GM04504 (cell line): ENCODE measurements at places on chromosomes 11 and 22.

DNA sequence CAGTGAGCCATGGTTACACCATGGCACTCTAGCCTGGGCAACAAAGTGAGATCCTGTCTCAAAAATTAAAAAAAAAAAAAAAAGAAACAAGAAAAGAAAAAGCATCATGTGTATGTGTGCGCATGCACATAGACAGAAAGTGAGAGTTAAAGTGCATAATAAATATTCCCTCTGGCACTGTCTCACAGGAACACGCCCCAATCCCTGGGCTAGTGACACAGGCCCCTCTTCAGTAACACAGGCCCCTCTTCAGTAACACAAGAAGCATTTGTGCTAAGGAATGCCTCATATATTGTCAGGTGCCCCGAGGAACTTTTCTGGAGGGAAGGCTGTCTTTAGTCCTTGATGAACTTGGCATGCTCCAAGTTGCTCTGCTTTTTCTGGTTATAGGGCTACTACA is 57.5 kb downstream of the RPL27A start:
- DNase-seq, result no peak

- DNase-seq, result no peak
Measured at GRCh38 chr11:95776859-95777258, 12.7 kb downstream of the FAM76B start.

GRCh38 chr11:70131606-70132190 is 53.6 kb downstream of the ANO1 start:
- DNase-seq, result no peak

GRCh38 chr11:16841984-16842383 is 103.5 kb downstream of the C11orf58 start:
- DNase-seq, result no peak

DNA sequence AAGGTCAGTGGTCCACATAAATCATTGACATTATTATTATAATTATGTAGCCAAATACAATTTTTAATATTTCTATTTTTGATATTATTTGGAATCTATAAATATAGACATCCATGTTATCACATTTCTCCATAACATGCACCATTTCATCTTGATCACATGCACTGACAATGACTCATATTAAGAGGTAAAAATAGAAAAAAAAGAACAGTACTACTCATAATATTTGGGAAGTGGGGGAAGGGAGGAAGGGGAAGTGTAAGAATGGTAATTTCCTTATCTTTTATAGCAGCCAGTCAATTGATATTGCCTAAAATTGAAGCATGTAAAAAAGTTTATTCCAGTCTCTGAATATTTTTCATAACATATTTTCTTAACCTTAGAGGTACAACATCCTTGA is 72.3 kb downstream of the ADM start:
- no peak for DNase-seq

- DNase-seq, result no peak
Measured at GRCh38 chr11:13324141-13324540, 46.6 kb downstream of the BMAL1 start.

GRCh38 chr22:17842386-17842785 is 68.1 kb upstream of the BID start:
- no peak for DNase-seq

DNA sequence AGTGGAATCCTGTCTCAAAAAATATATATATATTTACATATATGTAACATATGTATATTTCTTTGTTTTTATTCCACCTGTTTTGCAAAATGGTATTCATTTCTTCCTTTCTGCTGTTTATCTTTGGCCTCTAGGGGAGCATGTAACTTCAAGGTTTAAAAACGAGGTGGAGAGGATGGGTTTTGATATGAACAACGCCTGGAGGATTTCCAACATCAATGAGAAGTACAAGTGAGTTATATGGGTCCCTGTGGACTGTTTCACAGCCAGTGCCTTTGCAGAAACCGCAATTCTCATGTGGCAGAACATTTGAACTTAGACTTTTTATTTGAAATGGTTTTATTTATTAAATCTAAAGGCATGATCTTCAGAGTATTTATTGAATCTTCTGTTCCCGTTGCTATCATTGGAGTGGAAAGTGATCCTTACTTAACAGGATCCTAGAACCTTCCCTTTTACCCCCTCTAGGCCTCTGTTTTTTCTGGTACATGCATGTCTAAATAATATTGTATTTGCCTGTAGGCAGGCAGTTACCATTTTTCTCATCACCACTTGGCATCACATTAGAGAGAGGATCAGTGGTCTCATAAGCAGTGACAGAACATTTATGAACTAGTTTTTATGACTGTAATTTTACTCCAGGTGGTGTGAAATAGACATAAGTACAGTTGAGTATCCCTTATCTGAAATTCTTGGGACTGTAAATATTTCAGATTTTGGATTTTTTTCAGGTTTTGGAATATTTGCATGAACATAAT is 81.5 kb upstream of the HORMAD2 start:
- DNase-seq, result no peak

GRCh38 chr22:45891021-45891421 is 85.9 kb downstream of the WNT7B start:
- no peak for DNase-seq

GRCh38 chr11:78752494-78752893 is 177.8 kb upstream of the NARS2 start:
- no peak for DNase-seq

DNA sequence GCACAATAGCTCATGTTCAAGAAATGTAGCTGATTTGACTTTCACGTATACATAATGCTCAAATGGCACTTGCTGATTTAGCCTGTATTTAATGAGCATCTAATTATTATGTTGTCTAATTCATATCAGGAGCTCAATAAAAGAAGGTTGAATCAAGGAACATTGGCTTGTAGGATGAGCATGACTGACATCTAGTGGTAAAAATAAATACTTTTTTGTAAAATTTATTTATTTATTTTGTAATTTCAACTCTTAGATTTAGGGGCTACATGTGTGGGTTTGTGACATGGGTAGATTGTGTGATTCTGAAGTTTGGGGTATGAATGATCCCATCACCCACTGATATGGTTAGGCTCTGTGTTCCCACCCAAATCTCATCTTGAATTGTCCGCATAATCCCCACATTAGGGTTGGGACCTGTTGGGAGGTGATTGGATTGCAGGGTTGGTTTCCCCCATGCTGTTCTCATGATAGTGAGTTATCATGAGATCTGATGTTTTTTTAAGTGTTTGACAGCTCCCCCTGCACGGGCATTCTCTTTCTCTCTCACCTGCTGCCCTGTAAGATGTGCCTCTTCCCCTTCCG is 1.7 kb upstream of the OR52E5 start:
- DNase-seq, result no peak

- DNase-seq, result no peak
Measured at GRCh38 chr11:117903505-117904382, 25.5 kb downstream of the TMPRSS13 start.

DNA sequence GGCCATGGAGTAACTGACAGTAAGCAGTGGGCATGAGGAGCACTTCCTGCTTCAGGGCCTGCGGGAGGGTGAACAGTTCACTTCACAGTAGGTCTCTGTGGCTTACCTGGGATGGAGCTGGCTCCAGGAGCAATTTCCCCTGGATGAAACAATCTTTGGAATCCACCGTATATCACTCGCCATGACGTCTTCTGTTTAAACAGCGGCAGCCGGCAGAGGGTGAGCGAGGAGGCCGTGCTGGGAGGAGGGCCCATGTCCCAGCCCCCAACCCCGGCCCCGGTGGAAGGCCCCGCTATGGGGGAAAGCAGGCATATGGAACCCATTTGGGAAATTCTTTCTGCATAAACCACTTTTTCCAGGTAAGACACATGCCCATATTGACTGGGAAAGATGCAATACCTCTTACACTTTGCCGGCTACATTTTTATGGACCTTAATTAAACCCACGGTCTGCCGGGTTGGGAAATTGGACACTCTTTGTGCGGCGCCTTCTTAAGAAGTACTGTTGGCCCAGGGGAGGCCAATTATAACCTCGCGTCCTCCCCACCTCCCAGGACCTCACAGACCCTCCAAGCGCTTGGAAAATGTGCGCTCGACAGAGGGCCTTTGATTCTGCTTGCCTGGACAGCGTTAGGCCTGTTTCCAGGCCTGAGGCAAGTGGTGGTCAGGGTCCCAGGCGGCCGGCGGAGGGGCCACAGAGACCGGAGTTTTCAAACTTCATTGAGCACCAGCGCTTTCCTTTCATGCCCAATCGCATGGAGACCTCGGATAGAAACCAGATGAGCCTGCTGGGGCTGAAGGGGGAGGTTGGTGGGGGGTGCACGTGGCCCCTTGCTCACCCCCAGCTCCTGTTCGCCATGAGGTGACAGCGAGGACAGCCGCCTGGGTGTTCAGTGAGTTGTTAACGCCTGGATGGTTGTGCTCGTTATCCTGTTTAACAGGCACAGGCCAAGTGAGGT is 40.4 kb downstream of the SMIM38 start:
- DNase-seq, result no peak

- no peak for DNase-seq
Measured at GRCh38 chr11:128694618-128695481, 978 bp downstream of the FLI1 start.

DNA sequence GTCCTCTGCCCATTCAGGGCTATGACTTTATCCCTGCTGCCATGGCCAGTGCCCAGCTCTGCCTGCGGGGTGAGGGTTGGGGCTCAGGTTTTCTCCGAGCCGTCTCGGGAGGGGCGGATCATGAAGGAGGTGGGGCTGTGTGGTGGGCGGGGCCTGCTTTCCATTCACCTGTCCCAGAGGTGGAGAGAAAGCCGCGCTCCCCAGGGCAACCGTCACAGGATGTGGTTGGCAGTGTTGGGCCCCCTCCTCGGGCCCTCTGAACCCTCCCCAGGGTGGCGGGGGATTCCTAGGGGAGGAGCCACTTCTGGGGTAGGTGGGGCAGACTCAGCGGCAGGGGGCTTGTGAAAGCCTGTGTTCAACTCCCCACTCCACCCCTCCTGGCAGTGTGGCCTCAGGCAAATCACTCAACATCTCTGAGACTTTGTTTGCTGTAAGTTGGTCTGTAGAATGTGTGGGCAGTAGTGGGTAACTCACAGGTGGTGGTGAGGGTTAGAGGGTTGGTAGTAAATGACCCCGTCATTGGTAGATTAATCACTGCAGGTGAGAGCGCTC is 50.3 kb downstream of the CD6 start:
- no peak for DNase-seq

DNA sequence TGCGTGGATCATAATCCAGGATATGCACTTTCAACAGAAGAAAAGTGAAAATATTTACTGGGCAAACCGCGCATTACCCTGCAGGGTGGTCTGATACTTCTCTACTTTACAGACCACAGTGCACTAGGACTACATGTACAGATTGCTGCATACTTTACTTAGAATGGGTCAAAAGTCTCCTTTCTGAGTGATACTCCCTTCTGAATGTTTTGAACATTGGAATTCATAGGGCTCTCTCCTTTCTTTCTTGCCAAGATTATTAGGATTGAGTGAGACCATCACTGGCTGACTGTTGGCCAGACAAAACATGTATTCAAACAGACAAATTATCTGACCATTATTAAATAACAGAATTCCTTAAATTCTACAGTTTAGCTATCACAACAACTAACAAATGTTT is 6.6 kb upstream of the FIBIN start:
- DNase-seq, result no peak

DNA sequence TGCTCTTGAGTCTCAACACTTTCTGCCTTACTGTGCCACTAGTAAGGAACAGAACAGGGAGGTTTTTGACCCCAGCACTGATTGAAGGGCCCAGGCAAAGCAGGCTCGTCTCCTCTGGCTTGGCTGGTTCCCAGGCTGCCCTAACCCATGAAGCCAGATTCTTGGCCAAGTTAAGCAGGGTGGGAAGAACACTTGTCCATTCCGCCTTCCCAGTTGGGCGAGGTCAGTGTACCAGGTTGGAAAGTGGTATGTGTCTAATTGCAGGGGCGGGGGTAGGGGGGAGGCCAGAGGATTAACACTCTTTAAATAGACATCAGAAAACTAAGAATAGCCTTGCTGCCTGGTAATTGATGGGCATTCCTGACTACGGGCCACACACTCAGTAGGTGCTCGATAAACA is 14.4 kb downstream of the TIMP3 start:
- DNase-seq, result no peak

- DNase-seq, result no peak
Measured at GRCh38 chr11:132060567-132060966, 690.2 kb downstream of the NTM start.

- DNase-seq, result no peak
Measured at GRCh38 chr11:77179681-77180080, 51.6 kb downstream of the MYO7A start.

- DNase-seq, result peak; percentile 80
Measured at GRCh38 chr11:75565221-75565814, 3.3 kb downstream of the SERPINH1 start.

DNA sequence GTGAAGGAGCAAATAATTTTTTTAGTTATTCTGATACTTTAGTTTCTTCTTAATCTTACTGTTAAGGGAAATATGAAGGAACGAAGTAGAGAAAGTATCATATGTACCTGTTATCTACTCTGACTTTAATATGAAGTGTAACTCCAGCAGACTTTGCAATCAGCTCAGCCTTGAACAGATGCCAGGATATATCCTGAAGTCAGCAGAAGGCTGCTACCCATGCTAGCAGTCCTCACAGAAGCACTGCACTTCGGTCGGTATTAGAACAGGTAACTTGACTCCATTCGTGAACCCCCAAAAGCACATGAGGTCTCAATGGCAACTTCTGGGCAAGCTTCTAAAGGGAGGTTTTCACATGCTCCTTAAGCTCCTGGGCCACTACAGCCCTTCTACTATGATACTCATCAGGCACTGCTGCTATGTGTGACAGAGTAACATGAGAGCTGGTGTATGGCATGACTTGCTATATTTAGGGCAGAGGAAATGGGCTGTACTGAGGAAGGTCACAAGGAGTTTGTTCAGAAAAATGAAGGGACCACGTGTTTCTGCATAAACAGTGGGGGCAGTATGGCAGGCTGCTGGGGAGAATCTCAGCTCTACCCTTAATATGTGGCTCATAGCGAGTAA is 344.1 kb downstream of the SOX6 start:
- DNase-seq, result no peak

- no peak for DNase-seq
Measured at GRCh38 chr11:118574636-118575035, 2.4 kb downstream of the ARCN1 start.

DNA sequence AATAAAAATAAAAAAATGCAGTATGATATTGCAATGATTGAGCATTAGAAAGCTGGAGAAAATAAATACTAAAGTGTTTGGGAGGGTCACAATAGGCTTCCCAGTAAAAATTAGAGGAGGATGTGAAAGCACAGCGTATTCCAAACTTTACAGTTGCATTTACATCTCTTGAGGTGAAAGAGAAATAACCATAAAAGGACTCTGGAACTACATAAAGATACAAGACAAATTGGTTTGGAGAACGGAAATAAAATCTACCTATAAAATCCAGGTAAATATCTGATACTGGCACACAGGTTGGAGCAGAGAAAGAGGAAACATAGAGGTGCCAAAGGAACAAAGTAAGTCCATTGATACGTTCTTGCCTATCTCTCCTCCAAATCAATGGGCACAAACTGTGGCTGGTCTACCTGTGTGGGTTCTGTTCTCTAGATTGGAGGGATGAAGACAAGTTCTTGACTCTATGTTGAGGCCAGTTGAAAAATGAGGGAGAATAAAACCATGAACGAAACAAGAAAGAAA is at the start of gene MS4A12:
Gene MS4A12, plus strand, starts transcription at position 291 of the 522 bp plus-strand sequence. CDS start 4,541 bp downstream, outside the sequence.
- DNase-seq, result no peak

- DNase-seq, result no peak
Measured at GRCh38 chr11:69554849-69555248, 73.4 kb downstream of the LINC01488 start.
